ENCODE measurements at places on chromosomes 5 and 9. TPM values are rescaled to one million over a fixed set of nuclear protein-coding genes. Genes with fewer than 3 reads are reported as not detected.

Gene AIF1L
- 3.1 TPM for total RNA-seq

Gene SEMA6A
- not detected for total RNA-seq

Gene KCNV2
- total RNA-seq: not detected

Gene RMRP
- 3,566 TPM for total RNA-seq

Gene PLAC8L1
- total RNA-seq: 0.88 TPM

Gene PAX5
- total RNA-seq: 1.8 TPM

Gene ORM2
- total RNA-seq: not detected

Data from activated naive CD4-positive, alpha-beta T cell treated with anti-CD3 and anti-CD28 coated beads, Interleukin-2, amount 50 U/mL, for 72 hours (primary cell).